ENCODE measurements at places on chromosomes 4 and X.

- DNase-seq, result no peak
These were observed 26.7 kb downstream of the PHKA1 start for GRCh38 chrX:72687396-72687795.

DNA sequence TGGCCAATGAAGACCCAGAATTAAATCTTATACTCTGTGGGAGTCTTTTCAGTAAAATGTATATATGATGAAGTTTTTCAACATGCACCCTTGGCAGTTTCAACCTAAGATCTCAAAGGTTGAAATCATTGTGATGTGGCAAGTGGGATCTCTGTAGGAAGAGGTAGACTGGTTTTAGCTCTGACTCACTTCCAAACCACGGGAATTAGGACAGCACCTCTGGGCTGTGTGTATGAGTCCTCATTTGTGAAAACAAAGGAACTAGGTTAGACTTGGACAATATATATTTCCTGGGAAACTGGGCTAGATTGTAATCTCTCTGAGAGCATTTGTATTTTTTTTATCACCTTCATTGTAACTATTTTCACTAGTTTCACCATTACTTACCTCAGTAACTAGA, 333.0 kb downstream of the ADGRL3 start:
- no peak for DNase-seq

- peak; percentile 37 for DNase-seq
These were observed 10.4 kb downstream of the AFP start for GRCh38 chr4:73446336-73446938.

GRCh38 chr4:183333983-183334382, 11.8 kb upstream of the CLDN24 start:
- no peak for DNase-seq

GRCh38 chr4:74418063-74418670, 26.8 kb upstream of the AREG start:
- no peak for DNase-seq

GRCh38 chrX:21863241-21863640, 7.5 kb downstream of the YY2 start:
- DNase-seq, result no peak

DNA sequence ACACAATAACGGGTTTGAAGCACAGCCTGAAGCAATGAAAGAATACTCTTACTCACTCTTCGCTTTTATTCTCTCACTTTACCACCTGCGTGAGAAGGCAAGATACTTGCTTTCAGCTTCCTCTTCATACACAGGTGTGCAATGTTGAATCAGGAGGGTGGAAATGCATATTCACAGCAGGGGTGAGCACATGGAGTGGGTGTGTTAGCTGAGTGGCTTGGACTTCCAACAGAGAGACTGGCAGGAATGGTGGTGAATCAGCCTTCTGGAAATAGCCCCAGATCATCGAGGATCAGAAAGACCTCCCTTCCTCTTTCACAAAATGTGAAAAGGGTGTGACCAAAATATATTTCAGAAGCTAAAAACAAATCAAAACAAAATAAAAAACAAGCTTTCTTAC, 521.2 kb downstream of the STIM2 start:
- DNase-seq, result no peak

- peak; percentile 10 for DNase-seq
These were observed 69.8 kb downstream of the ZNF827 start for GRCh38 chr4:145868637-145869409.

DNA sequence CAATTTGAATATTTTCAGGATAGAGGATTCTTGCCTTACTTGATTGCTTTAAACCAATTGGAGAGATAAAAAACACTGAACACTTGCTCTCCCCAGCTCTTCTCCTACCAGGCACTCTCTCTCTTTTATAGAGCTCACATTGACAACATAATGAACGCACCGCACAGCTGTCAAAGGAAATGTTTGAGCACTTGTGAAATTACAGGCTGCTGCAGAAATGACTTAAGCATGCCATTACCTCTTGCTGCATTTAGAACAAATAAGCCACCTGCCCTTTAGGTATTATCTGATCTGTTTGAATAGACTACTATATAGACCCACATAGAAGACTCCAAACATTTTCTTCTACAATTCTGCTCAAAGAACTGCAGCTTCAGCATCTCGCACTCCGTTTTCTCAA, 227.7 kb downstream of the C4orf33 start:
- DNase-seq, result no peak

GRCh38 chrX:56130436-56130835, 101.7 kb upstream of the KLF8 start:
- no peak for DNase-seq

- no peak for DNase-seq
These were observed 2.6 kb downstream of the FAM114A1 start for GRCh38 chr4:38870098-38870808.

DNA sequence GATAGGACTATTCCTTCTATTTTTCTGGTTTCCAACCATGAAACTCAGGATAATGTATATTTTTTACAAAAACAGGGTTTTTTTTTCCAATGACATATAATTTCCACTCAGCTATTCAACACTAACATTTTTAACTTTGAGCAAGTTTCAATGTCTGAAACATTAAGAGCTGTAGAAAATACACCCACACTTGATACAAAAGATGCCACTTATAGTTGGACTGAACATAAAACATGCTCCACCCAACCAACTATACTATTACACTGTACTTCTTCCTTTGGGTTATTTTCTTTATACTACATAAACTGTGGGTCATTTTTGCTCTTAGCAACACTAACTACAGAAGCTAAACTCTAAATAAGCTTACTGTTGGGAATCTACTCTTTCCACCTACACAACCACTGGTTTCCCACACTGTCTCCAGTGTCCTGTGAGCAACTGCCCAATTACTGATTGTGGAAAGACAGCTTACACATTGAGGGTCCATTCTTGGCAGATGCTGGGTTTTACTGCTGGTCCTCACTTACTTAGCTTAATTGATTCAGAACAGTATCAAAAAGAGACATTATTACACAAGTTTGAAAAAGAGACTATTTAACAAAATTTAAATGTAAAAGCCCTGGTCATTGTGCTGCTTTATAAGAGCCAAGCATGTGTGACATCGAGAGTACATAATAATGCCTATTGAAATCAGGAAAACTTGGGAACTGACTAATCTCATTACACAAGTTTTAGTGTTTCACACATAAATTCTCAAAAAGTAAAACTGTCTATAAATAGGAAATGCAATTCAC, 6.3 kb downstream of the AMMECR1 start:
- no peak for DNase-seq

DNA sequence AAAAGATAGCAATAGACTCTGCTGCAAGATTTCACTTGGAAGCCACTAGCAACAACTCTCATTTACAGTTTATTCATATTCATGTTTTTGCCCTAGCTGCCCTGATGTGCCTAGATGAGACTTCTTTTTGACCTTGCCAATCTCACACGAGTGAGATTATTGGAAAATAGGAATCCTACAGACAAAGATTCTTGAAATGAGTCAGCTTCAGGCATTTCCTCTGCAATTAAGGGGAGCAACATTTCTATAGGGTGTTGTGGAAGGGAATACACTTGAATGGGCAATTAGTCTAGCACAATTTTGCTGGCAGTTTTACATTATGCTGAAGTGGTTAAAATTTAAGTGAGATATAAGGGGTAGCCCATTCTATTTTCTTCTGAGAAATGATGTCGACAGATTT, 217.0 kb upstream of the FAT4 start:
- no peak for DNase-seq

GRCh38 chr4:10506077-10506476, 48.9 kb upstream of the ZNF518B start:
- DNase-seq, result no peak

DNA sequence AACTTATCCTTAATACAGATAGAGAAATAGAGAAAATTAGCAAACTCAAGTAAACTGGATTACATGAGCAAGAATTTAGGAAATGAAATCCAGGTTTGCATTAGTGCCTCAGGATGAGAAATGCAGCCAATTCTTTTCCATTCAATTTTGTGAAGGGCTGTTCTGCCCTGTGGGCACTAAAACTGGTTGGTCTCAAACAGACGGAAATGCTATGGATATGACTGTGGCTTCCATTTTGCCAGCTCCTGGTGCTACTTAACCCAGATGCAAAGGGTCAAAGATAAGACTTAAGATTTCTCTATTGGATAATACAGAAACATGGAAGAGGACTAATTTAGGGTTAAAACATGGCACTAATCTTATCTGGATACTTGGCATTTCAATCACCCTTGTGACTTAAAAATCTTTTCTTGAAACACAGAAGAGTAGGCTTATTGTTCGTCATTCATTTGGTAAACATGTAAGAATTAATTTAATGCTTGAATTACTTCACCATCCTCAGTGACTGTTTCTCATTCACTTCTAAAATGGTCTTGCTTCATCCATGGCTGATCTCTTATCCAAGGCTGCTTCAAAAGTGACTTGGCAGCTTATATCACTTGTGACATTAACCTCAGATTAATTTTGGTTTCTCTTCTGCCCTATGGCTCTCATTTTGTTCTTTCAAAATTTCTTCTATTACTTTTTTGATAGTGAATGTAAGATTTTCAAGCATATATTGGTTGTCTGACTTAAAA, 1008.7 kb downstream of the GLUD2 start:
- DNase-seq, result no peak

DNA sequence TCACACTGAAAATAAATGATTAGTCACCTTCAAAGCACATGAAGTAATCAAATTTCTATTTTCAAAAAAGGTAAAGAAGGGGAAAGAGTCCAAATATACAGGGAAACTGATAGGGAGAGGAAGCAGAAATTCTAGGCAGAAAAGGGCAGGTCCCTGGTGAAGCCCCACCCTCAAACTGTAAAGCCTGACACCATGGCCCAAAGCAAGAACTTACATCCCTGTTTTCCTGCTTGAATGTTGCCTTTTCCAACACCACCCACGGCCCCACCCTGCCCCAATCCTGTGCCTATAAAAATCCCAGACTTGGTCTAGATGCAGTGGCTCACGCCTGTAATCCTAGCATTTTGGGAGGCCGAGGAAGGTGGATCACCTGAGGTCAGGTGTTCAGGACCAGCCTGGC, 361.8 kb downstream of the PPP3CA start:
- no peak for DNase-seq

GRCh38 chrX:115642895-115643530, 82.0 kb downstream of the PLS3 start:
- peak; percentile 16 for DNase-seq

- no peak for DNase-seq
These were observed 368.8 kb downstream of the GASK1B start for GRCh38 chr4:157803845-157804521.

GRCh38 chr4:188387179-188387791, 248.0 kb downstream of the TRIML1 start:
- no peak for DNase-seq

DNA sequence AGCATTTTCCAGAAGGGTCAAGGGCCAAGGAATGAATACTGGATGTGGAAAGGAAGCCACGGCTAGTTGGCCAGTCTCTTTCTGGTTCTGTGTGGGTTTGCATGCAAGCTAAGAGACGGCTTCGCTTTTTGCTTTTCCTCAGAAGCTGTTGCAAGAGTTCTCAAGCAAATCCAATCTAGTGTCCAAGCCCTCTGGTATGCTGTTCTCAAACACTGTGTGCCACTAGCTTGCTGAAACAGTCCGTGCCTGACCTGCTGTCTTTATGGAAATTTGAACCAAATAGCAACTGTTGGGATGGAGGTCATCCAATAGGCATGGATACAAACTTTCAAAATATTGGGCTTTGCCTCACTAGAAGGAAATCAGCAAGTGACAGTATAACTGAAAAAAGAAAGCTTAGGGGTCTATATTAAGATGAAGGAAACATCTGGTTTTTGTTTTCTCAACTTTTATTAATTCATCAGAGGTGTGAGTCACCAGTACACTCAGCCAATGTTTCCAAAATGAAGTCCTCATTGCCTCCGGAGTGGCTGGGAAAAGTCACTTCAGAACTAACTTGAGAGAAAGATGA, 70.5 kb downstream of the SLC9A6 start:
- no peak for DNase-seq

GRCh38 chrX:106707771-106708454, 18.6 kb upstream of the RNF128 start:
- DNase-seq, result no peak

DNA sequence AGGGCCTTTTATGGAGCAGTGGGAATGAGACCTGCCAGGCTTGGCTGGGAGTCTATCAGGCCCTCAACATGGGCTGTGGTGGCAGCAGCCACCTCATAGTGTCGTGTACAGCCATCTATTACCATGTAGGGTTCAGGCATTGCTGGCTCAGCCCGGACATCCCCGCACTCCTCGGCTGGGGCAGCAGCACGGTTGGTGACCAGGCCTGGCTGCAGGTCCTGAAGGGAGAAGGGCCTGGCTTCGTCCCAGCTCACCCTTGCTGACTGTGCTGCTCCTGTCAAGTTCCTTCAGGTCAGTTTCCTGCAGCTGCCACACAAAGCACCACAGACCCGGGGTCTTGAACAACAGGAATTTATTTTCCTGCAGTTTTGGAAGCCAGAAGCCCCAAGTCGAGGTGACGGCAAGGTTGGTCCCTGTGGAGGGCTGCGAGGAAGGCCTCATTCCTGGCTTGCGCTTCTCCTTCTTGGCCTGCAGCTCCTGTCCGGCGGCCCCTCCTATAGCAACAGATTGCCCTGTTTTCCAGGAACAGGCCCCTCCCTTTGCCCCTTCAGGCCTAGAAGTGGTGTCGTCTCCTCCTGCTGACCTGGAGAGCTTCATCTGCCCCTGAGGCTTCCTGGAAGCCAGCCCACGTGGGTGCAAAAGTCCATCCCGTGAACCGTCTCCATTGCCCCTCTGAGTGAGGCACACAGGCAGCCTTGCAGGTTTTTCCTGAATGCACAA, 25.2 kb upstream of the SORCS2 start:
- no peak for DNase-seq

- no peak for DNase-seq
These were observed 21.3 kb downstream of the FANCB start for GRCh38 chrX:14851526-14851925.

DNA sequence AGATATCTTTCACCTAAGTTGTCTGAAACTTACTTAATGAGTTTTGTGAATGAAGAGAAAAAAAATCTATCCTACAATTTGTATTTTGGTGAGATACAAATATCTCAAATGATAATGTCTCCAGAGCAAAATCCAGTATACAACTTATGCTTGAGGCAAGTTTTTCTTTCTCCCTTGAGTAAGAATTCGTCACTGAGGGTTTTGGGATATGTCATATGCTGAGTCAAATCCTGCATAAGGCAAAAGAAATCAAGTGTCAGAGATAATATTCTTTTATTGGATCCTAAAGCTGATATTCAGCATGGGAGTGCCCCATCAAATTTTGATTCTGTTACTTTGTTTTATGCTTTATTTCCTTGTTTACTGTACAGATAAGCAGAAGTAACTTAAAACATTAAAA, 1308.6 kb downstream of the ARAP2 start:
- no peak for DNase-seq

GRCh38 chr4:60400593-60400992, 799.5 kb upstream of the ADGRL3 start:
- no peak for DNase-seq

DNA sequence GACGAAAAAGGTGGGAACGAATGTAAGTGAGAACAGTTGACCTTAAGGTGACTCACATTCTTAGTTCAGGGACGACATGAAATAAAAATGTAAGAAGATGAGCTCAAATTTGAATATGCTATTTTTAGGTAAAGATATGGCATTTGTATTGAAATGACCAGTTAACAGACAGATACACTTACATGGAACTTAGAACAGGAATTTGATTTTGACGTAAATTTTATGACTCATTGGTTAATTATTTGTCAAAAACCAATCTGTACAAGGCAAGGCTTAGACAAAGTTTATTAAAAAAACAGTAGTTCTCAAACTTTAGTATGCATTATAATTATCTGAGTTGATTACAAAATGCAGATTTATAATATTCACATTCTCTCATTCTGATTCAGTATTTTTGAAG, 469.4 kb downstream of the CFAP47 start:
- DNase-seq, result no peak
